ENCODE measurements at places on chromosomes 4 and X.
A peak's percentile ranks its signal among the peaks of the same experiment; 100 is the strongest.

DNA sequence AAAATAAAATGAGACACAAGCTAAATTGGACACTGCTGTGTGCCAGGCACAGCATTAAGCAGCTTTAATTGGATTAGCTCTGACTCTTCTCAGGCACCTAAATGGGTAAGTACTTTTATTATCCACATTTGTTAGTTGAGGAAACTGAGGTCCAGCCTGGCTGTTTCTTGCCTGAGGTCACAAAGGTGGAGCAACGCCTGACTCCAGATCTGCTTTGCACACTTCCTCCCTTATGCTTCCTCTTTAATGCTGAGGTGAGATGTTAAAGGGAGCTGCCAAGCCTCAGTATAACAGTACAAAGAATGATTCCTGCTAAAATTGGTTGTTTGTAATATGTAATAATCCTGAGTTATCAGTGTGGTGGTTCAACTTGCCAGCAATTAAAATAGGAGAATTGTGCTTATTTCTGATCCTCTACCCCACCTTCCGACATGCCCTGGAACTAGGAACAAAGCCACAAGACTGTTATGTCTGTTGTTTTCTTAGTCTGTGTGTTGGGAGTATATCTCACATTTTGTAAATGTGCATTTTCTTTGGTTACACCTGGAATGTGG lies 74.4 kb downstream of the AFF1 start:
- DNase-seq: no peak

GRCh38 chrX:103818842-103819619 lies 13.0 kb downstream of the RAB9B start:
- no peak for DNase-seq

DNA sequence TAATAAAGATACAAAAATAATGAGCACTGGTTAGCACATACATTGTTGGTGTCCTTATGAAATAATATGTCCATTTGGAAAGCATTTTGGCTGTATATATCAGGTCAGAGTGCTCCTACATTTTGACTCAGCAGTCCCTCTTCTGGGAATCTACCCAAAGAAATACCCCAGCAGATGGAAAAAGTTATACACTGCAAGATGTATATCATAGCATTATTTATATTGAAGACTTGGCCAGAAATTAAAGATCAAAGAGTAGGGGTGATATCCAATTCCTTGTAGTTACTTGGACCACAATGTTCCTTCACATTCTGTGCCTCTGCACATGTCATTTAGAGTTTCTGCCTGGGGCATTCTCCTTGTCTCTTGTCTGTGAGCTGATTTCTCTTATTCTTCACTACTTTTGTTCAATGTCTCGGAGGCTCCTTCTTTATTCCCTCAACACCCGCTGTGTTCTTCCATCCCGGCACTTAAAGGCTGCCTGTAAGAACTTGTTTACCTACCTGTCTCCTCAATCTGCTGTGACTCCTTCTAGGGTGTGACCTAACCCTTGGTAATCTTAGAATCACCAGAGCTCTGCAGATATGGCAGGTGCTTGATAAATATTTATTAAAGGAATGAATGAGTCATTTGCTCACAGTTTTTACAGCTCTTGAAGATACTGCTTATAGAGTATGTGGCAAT lies 3.1 kb upstream of the TSPAN5 start:
- DNase-seq: no peak

DNA sequence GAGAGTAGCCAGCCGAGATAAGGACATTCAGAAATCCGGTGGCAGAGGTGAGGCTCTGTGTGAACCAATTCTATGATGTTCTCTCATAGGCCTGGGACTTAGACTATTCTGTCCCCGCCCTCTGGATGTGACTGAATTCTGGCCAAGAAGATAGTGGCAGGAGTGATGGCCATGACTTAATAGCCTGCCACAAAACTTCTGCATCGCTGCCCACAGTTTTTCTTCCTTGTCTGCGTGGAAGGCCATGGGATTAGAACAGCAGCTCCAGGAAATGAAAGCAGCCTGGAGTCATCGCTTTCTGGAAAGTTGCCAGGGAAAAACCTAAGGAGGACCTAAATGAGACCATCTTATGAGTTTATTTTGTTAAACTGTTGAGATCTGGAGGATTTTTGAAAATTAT lies 134.7 kb downstream of the F11 start:
- peak; percentile 1 for DNase-seq

DNA sequence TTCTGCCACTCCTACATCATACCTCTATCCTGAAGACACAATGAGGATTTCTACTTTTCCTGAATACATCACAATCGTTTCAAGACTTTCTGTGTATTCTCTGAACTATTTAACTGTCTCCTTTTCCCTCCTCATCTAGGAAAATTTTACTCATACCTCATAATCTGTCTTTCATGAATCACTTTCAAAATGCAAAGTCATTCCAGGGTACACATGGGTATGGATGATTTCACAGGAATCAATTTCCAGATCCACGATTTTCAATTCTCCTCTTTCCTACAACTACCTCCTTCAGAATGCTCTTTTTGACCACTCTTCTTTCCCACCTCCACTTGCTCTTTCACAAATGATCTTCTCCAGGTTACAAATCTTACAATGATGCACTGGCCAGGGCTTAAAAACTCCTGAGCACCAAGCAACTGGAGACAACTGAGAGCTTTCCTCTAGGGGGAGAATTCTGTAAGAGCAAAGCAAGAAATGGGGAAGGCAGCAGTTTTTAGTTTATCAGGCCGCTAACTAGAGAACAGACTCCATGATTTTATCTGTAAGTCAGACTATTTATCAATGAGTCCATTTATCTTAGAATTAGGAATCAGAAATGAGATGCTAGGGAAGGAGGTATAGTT lies 116.4 kb downstream of the PPP3CA start:
- no peak for DNase-seq

DNA sequence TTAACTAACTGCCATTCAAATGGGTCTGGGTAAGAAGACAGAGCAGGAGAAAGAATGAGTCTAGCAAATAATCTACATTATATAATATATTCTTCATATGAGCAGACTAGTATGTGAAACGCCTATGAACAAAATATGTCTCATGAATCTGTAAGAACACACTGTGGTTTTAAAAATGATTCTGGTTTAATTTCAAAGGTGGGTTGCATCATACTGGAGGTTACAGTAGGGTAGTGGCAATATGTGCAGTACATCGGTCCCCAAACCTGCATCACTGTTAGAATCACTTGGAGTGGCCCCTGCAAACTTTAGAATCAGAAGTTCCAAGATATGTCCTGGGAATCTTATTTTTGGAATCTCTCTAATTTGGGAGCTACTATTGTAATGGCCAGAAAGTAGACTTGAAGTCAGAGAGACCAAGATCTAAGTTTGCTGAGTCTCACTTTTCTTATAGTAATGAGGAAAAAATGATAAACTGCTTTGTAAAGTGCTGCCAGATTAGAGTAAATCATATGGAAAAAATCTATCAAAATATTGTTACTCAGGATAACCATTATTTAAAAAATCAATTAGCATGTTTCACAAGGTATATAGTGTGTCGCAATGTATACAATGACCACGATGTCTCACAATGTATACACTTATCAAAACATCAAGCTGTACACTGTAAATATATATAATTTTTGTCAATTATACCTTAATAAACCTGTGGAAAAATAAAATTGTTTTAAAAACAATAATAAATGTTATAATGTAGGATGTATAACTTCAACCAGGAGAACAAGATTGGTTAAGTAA lies 37.9 kb upstream of the ARSJ start:
- DNase-seq: no peak

GRCh38 chrX:10761447-10761846 lies 141.1 kb upstream of the MID1 start:
- DNase-seq: no peak

- no peak for DNase-seq
Observed at GRCh38 chrX:44349561-44349960, 6.1 kb upstream of the EFHC2 start.

- no peak for DNase-seq
Observed at GRCh38 chrX:56928546-56928945, 66.8 kb downstream of the SPIN3 start.

DNA sequence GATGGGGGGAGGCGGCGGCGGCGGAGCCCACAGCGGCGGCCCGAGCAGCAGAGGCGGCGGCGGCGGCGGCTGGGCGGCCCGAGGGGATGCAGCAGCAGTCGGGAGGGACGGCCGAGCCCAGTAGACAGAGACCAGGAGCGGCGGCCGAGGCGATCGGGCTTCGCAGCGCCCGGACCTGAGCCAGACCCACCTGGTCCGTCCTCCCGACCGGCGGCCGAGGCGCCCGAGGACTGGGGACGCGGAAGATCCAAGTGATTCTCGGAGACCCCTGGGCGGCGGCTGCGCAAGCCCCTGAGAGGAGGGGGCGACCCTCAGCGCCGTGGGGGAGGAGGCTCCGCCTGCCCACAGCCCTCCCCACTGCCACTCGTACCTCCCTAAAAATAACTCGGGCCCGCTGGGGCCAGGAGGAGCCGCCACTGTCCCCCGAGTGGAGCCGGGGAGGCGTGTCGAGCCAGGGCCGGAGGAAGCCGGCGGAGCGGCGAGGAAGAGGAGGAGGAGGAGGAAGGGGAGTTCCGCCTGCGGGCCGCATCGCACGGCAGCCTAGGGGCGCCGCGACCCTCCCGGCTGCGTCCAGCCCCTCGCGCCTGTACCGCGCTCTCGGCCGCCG lies 608 bp downstream of the RAPGEF2 start:
- peak; percentile 35 for DNase-seq

- peak; percentile 83 for DNase-seq
Observed at GRCh38 chrX:53441531-53442321, 7.6 kb upstream of the HSD17B10 start.

GRCh38 chr4:181784881-181785280 lies 458.3 kb upstream of the TENM3 start:
- no peak for DNase-seq

GRCh38 chrX:81238166-81238565 lies 36.3 kb downstream of the SH3BGRL start:
- no peak for DNase-seq

GRCh38 chr4:10664408-10664807 lies 20.2 kb downstream of the CLNK start:
- no peak for DNase-seq

DNA sequence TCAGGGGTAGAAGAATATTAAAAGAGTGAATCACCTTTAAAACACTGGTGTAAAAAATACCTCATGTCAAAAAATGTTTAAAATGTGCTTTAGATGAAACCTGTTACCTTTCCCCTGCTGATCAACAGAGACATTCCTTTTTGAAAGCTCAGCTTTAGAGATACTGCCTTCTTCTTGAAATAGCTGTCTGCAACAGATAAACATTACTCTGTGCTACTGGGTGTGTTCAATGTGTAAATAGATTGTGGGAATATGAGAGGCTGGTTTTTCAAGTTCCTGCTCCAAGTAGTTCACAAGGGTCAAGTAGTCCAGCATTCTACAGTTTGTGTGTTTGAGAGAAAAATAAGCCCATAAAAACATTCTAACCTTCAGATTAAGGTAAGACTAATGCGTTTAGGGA lies at the start of gene SYTL5:
Gene SYTL5 (plus strand): TSS at position 263 of the 400 bp plus-strand sequence. CDS start 27,337 bp downstream, outside the sequence.
- no peak for DNase-seq

DNA sequence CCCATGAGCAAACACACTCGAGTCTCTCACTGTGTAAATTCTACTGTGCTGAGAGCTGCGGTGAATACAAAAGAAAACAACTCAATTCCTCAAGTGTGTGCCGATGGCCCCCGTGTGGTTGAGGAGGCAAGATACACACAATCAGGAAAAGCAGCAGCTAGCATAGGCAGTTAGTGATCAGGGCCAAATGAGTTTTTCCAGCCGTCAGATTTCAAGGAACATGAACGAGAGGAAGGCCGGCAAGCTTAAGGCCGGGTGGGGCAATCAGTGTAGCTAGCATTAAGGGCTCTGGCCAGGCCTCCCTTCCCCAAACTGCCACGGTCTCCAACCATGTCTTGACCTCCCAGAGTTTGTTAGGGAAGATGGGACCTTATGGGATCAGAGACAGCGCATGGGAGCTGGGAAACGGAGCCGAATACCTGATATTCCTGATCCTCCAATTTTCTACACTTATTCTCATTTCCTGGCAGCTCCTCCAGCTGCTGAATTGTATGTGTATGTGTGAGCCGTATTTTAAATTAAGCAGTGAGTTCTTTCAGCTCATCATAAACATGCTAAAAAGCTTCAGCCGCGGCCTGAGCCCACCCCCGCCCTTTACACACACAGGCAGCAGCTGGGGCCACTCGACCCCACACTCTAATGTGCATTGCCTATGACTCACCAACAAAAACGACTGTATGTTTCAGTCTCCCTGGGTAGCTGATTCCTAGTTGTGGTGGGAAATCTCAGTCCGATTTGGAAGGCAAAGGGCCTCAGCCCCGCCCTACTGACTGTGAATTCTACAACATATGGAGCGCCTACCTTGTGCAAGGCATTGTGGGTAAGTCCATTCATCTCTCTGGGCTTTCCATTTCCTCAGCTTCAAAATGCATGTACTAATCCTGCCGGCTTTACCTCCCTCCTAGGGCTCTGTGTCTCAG lies 59.9 kb downstream of the RTL9 start:
- DNase-seq: peak; percentile 73

GRCh38 chr4:63085091-63085490 lies 1324.2 kb downstream of the TECRL start:
- DNase-seq: no peak

GRCh38 chr4:122814426-122814825 lies 12.2 kb upstream of the FGF2 start:
- no peak for DNase-seq

DNA sequence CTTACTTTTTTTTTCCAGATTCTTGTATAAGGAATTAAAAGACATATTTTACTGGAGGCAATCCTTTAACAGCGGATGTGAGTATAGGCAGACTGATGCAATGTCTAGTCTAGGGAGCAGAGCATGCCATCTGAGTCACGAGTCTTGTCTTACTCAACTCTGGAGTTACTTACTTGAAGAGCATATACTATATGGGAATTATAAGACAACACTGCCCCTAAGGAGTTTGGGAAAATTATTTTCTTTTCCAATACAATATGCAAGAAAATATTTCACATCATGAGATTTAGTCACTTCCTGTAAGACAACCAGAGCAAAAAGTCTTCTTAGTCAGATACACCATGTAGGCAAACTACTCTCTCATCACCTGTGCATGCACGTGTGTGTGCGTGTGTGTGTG lies 537.3 kb upstream of the FTHL17 start:
- DNase-seq: peak; percentile 73

DNA sequence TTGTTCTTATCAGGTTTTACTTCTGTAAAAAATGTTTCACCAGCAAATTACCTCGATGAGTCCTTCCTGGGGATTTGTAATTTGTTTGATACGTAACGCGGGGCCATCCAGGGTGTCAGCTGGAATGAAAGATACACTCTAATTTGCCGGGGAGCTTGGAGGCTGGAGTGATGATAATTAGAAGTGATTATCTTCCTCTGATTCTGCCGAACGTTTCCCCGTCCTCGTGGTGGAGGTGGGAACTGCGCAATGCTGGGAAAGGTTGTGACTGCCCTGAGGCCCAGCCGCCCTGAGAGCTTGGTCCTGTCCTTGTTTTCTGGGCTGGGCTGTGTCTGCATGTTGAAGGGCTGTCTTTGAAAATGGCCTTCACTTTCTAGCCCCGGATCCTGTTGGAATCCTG lies 48.0 kb downstream of the SORCS2 start:
- no peak for DNase-seq

- no peak for DNase-seq
Observed at GRCh38 chr4:123516576-123516975, 120.0 kb downstream of the SPRY1 start.

- DNase-seq: no peak
Observed at GRCh38 chr4:8915201-8916200, 43.9 kb upstream of the HMX1 start.

GRCh38 chrX:40145923-40146261 lies 48.1 kb upstream of the BCOR start:
- no peak for DNase-seq
